Stimulated activated naive CD8-positive, alpha-beta T cell treated with anti-CD3 and anti-CD28 coated beads, Interleukin-15, Interleukin-2, amounts not matched to agents 100 U/mL and 50 U/mL, for 24 hours (primary cell): ENCODE measurements at places on chromosomes 2 and 18.

- DNase-seq: no peak
These were observed 585 bp downstream of the PNKD start for GRCh38 chr2:218270721-218271486.

DNA sequence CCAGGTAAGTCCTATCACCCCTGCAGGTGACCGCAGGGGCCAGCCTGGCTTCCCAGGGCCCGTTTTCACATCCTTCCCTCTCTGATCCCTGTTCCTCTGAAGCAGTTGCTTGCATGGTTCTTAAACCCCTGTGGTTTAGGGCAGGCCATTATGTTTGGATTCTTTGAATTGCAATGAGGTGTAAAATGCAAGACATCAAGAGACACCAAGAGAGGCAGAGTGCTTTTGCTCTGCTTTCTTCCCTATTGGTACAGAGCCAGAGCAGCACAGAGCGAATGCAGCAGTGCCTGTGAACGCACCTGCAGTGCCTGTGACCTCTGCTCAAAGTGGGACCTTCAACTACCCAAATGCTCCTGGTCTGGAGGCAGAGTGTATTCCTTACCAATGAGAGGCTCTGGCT, 7.6 kb downstream of the RFX8 start:
- no peak for DNase-seq

GRCh38 chr2:64463781-64464180, 9.8 kb downstream of the LGALSL start:
- no peak for DNase-seq

GRCh38 chr2:69547984-69548715, 95.4 kb downstream of the AAK1 start:
- no peak for DNase-seq

- DNase-seq: no peak
These were observed 3.4 kb downstream of the TCF23 start for GRCh38 chr2:27152102-27152795.

- no peak for DNase-seq
These were observed 652.4 kb downstream of the SLC4A3 start for GRCh38 chr2:220279840-220280239.

- no peak for DNase-seq
These were observed 130.6 kb downstream of the CCDC85A start for GRCh38 chr2:56314371-56314770.
